ENCODE measurements at places on chromosomes 12 and 14. TPM values are rescaled to one million over a fixed set of nuclear protein-coding genes. Genes with fewer than 3 reads are reported as not detected.

DNA sequence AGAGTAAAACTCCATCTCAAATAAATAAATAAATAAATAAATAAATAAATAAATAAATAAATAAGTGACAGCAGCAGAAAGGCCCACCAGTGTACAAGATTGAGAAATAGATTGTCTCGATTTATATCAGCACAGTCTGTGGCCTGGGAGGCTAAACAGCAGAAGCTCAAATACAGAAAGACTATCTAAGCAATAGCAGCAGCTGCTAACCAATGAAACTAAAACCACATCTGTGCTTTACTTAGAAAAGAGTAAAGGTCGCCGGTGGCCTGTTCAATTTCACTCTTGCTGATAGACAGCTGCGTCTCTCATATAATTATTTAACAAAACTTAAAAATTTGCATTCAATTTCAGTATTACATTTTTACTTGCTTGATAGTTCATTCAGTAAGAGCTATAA is 325.7 kb downstream of the CEP128 start:
- DNase-seq: no peak

- no peak for DNase-seq
These were observed 347.4 kb upstream of the PRICKLE1 start for GRCh38 chr12:42936991-42937390.

- peak; percentile 76 for DNase-seq
These were observed 1.3 kb downstream of the DDN start for GRCh38 chr12:48997719-48998496.

Gene P2RX2
- not detected for total RNA-seq

- no peak for DNase-seq
These were observed 155.3 kb downstream of the RASSF9 start for GRCh38 chr12:85680881-85681280.

DNA sequence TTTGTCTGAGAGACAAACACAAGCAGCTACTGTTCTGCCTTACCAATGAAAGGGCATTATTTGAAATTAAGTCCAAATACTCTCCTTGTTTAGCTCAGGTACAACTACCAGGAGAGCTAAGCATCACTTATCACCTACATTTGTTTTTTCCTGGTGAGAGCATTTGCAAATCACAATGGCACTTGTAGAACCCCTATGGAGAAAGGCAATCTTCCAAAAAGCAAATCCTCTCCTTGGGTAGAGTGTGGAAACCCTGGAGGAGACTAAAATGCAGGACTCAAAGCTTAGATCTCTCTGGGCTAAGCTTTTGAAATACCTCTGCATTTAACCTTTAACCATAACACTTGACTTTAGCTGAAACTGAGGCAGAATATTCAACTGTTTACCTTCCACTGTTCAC is 20.8 kb downstream of the GTSF1 start:
- DNase-seq: no peak

- DNase-seq: peak; percentile 63
These were observed 678 bp downstream of the RPS6KA5 start for GRCh38 chr14:91059576-91060350.

Gene PITPNM2
- total RNA-seq: 10.6 TPM

Gene ENDOU
- 0.43 TPM for total RNA-seq

DNA sequence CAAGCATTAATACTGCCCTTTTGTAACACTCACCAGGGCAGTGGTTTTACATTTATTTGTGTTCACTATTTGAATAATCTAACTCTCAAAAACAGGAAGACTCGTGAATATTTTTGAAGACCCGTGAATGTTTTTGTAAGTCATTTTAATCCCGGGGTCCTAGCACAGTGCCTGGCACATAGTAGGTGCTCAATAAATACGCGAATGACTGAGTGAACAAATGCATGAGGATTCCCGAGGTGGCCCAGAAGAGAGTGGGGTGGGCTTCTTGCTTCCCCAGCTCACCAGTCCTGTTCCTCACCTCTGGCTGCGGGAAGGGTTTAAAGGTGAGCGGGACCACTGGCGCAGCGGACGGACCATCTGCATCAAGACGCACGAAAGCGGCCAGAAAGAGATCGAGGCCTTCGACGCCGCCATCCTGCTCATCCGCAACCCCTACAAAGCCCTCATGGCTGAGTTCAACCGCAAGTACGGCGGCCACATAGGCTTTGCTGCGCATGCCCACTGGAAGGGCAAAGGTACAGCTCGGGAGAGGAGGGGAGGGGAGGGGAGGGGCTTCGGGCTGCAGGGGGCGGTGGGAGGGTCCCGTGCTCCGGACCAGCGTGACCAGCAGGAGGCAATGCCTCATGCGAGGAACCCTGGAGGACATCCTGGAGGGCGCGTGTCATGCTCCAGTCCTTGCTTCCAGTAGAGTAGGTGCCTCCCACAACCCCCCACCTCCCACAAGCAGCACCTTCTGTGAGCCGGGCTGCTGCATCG is 98.9 kb downstream of the CMKLR1 start:
- no peak for DNase-seq

GRCh38 chr12:4762773-4763172 is 42.6 kb downstream of the GALNT8 start:
- no peak for DNase-seq

Gene CSRP2
- 27.9 TPM for total RNA-seq

DNA sequence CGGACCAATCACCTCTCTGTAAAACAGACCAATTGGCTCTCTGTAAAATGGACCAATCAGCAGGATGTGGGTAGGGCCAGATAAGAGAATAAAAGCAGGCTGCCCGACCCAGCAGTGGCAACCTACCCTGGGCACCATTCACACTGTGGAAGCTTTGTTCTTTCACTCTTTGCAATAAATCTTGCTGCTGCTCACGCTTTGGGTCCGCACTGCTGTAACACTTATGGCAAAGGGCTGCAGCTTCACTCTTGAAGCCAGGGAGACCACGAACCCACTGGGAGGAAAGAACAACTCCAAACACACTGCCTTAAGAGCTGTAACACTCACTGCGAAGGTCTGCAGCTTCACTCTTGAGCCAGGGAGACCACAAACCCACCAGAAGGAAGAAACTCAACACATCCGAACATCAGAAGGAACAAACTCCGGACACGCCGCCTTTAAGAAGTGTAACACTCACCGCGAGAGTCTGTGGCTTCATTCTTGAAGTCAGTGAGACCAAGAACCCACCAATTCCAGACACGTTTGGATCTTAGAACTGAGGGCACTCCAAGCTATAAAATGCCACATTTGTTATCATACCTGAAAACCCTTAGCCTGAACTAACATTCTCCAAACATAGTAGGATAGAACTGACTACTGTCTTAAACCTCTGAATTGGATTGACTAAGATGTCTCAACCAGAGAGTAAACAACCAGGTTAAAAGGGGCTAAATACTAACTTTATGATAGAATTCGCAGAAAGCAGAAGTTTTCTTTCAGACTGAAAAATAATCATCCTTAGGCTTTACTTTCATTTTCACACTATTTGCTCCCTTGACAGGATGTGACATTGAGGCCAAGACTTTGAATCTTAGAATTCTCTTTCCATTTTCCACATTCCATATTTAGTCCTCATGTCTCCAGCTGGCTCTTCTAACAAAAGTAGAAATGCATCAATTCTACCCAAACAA is 33.6 kb downstream of the CDKL1 start:
- no peak for DNase-seq

- no peak for DNase-seq
These were observed 12.3 kb upstream of the GLT1D1 start for GRCh38 chr12:128840862-128841468.

Gene CCDC177
- total RNA-seq: 0.82 TPM

All from Caco-2 (cell line).